Activated naive CD8-positive, alpha-beta T cell treated with anti-CD3 and anti-CD28 coated beads for 36 hours (primary cell): ENCODE measurements at places on chromosomes 16 and 17.

- H3K4me1 ChIP-seq, result peaks cover 29% of the 10 kb centered on the region
- DNase-seq, result no peak
- H3K27ac ChIP-seq, result peak overlapping the region; percentile 67
- H3K27me3 ChIP-seq, result no peaks in the 10 kb centered on the region
- peaks cover 39% of the 10 kb centered on the region for H3K36me3 ChIP-seq
- no peak overlapping the region for H3K4me3 ChIP-seq
These were observed 6.2 kb upstream of the CASC3 start for GRCh38 chr17:40134184-40134583.

DNA sequence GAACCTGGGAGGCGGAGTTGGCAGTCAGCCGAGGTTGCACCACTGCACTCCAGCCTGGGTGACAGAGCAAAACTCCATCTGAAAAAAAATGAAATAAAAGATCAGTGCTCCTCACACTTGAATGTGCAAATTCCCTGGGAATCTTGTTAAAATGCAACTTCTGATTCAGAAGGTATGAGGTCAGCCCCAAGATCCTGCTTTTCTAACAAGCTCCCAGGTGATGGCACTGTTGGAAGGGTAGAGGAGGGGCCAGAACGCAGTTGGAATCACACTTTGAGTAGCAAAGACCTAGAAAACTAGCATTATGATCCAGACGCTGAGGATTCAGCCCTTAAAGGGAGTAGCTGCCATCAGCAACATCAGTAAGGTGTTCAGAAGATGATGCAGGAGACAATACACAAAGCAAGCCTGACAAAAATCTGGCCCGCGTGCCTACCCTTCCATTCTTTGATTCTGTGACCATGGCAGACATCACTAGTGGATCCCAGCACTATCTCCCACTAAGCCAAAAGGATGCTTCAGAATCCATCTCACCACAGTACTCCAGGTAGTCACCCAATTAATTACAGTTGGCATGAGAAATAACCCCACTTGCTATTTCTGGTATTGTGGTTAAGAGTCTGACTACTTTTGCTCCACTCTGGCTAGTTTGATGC lies 33.1 kb upstream of the MEIOC start:
- H3K27me3 ChIP-seq, result peaks cover 12% of the 10 kb centered on the region
- H3K4me3 ChIP-seq, result no peak overlapping the region
- no peak overlapping the region for H3K27ac ChIP-seq
- no peaks in the 10 kb centered on the region for H3K36me3 ChIP-seq

DNA sequence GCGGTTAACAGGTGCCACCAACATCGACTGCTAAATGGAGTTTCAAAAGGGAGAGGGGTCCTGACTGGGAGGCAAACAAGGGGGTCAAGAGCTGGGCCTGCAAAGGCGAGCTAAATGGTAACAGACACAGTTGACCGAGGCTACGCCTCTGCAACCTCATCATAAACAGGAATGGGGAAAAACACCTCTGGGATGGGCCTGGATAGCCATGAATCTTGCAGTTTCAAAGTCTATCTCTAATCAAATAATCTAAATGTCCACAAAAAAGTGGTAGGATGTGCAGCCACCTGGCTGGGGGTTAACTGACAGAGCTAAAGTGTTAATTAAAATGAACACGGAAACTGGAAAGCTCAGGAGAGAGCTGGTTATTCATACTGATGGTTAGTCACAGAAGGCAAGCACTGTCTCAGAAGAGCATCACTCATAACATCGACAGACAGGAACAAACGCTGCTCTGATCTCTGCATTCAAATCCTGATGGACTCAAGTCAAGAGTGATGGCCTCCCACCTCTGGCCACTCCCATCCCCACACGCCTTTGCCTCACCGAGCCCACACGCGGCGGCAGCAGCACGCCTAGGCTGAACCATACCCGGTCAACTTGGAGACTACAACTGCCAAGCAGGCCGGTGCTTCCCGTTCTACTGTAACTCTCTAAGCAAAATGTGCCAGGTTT lies 56.3 kb downstream of the CREBBP start:
- peak overlapping the region; percentile 2 for H3K4me3 ChIP-seq
- H3K36me3 ChIP-seq, result peaks cover 16% of the 10 kb centered on the region
- H3K27me3 ChIP-seq, result no peaks in the 10 kb centered on the region
- no peak for DNase-seq
- peak overlapping the region; percentile 3 for H3K27ac ChIP-seq

- peak overlapping the region; percentile 88 for H3K27ac ChIP-seq
- H3K27me3 ChIP-seq, result no peaks in the 10 kb centered on the region
- H3K36me3 ChIP-seq, result no peaks in the 10 kb centered on the region
- H3K4me1 ChIP-seq, result peaks cover 29% of the 10 kb centered on the region
These were observed 8.2 kb downstream of the RHBDF2 start for GRCh38 chr17:76492989-76493501.

DNA sequence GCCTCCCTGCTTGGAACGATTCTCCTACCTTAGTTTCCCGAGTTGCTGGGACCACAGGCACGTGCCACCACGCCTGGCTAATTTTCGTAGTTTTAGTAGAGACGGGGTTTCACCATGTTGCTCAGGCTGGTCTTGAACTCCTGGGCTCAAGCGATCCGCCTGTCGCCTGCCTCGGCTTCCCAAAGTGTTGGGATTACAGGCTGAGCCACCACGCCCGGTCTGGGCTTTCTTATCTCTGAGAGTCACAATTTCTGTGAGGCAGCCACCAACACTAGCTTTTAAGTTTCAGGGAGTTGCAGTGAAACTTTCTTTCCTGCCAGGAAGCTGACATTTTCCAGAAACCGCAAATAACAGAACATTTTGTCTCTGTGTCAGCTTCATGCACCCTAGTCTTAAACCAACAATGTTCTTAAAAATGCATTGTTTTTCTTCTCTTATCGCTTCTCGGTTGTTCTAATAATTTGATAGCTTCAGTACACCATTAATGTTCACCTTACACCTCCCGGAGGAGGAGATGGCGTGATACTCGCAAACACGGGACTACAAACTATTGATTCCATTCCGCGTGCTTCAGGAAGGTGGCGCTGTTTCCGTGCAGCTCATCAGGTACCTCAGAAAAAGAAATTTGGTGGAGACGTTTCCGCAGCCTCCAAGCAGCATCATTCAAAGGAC lies 7.4 kb upstream of the DHRS7B start:
- peak overlapping the region; percentile 7 for H3K4me3 ChIP-seq
- no peak overlapping the region for H3K27ac ChIP-seq
- peak; percentile 64 for DNase-seq
- H3K4me1 ChIP-seq, result peaks cover 5% of the 10 kb centered on the region
- peaks cover 4% of the 10 kb centered on the region for H3K27me3 ChIP-seq
- no peaks in the 10 kb centered on the region for H3K36me3 ChIP-seq

- H3K36me3 ChIP-seq, result peaks cover 6% of the 10 kb centered on the region
- no peaks in the 10 kb centered on the region for H3K27me3 ChIP-seq
- peaks cover 29% of the 10 kb centered on the region for H3K4me1 ChIP-seq
These were observed 169.8 kb downstream of the PITPNC1 start for GRCh38 chr17:67546578-67547527.

GRCh38 chr17:80945736-80946135 lies 45.9 kb upstream of the CHMP6 start:
- peaks cover 22% of the 10 kb centered on the region for H3K36me3 ChIP-seq
- no peaks in the 10 kb centered on the region for H3K4me1 ChIP-seq
- no peak for DNase-seq
- no peak overlapping the region for H3K4me3 ChIP-seq

DNA sequence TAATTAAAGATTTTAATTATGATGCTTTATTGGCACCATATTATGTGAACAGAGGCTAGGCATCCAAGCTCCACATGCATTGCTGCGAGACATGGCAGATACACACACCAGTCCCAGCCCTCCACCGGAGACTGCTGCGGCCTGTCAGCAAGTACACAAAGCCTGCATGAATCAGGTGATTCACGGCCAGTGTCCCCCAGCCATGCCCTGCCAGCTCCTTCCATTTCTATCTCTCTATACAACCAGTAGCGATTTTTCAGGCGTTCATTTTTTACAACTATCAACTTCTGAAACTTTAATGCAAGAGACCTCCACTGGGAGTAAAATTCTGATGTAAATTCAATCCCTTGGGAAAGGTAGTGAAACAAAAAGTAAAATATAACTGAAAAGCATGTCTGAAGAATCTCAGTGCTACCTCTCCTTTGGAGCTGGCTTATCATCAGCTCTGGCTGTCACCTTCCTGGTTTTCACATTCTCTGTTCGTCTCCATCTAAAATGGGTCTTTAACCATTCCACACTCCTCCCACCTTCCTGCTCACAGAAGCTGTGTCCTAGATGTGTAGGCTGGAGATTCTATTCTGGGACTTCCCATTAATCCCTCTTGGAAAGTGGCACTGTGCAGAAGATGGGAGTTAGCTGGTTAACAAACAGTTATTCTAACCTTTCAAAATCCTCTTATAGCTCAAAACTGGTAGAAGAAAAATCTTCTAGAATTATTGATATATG lies 32.2 kb downstream of the HS3ST3A1 start:
- H3K4me1 ChIP-seq, result peaks cover 2% of the 10 kb centered on the region
- H3K36me3 ChIP-seq, result no peaks in the 10 kb centered on the region
- no peak for DNase-seq
- no peak overlapping the region for H3K4me3 ChIP-seq

DNA sequence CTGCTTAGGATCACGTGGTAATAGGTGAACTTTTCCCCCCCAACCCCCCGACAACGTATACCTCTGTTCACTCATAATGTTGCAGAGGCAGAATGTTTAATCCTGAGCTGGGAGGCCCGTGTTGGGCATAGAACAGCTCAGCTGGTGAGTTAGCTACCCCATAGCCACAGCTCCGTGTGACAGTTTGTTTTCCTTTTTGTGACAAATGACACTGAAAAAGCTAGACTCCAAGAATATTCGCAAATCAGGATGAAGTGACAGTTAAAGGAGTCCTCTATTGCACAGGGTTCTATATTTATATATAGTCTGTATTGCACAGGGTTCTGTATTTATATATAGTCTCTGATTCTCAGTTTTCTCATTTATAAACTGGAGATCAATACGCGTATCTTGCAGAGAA lies 33.8 kb downstream of the MYH13 start:
- H3K4me3 ChIP-seq, result no peak overlapping the region
- DNase-seq, result no peak
- peaks cover 9% of the 10 kb centered on the region for H3K27me3 ChIP-seq
- H3K36me3 ChIP-seq, result no peaks in the 10 kb centered on the region

DNA sequence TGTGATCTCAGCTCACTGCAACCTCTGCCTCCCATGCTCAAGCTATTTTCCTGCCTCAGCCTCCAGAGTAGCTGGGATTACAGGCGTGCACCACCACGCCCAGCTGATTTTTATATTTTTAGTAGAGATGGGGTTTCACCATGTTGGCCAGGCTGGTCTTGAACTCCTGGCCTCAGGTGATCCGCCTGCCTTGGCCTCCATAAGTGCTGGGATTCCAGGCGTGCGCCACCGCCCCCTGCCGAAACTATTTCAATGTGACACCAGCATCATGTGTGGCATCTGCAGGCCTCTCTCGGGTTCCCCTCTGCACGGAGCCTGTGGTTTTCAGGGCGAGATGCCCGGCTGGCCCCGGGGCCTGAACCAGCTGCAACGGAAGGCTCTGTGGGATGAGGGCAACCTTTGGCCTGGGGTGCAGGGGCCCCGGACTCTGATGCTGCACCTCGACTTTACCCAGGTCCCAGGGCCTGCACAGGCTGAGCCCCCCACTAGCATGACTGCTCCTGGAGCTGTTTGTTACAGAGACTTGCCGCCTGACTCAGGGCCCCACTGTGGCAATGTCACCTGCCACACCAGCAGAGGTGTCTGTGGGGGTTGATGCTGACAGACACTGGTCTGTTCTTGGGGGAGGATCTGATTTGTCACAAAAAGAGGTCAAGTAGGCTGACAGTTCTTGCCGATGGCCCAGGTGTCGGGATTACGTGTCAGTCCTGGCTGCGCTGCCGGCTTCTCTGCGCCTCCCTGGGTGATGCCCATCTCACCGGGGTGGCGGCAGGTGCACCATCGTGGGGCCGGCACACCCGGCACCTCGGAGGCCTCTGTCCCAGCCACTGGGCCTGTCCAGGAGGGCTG lies 8.6 kb upstream of the TEX19 start:
- no peak overlapping the region for H3K4me3 ChIP-seq
- H3K27ac ChIP-seq, result no peak overlapping the region
- DNase-seq, result peak; percentile 59
- peaks cover 11% of the 10 kb centered on the region for H3K27me3 ChIP-seq
- H3K4me1 ChIP-seq, result peaks cover 6% of the 10 kb centered on the region

- no peak overlapping the region for H3K4me3 ChIP-seq
- DNase-seq, result no peak
- peaks cover 16% of the 10 kb centered on the region for H3K27me3 ChIP-seq
- no peaks in the 10 kb centered on the region for H3K36me3 ChIP-seq
- H3K4me1 ChIP-seq, result peaks cover 2% of the 10 kb centered on the region
- H3K27ac ChIP-seq, result no peak overlapping the region
These were observed 16.0 kb upstream of the TANC2 start for GRCh38 chr17:62950067-62950466.

DNA sequence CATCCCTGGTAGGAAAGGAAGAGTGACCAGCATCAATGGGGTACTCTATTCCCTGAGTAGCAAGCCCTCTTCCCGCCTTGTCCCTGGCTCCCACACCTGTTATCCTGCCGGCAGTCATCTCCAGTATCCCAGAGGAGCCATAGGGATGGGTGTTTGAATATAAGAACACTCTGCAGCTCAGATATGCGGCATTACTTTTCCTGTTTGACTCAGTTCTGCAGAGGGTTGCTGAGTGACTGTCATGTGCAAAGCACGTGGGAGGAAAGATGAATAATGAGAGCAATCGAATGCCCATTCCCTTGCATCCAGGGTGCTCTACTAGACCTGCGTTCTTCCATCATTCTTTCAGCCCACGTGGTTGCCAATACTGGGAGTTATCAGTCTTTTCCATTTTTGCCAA lies 115.1 kb downstream of the PRKCB start:
- peak overlapping the region; percentile 40 for H3K4me3 ChIP-seq
- peaks cover 38% of the 10 kb centered on the region for H3K36me3 ChIP-seq
- H3K27ac ChIP-seq, result peak overlapping the region; percentile 95
- H3K4me1 ChIP-seq, result peaks cover 88% of the 10 kb centered on the region

DNA sequence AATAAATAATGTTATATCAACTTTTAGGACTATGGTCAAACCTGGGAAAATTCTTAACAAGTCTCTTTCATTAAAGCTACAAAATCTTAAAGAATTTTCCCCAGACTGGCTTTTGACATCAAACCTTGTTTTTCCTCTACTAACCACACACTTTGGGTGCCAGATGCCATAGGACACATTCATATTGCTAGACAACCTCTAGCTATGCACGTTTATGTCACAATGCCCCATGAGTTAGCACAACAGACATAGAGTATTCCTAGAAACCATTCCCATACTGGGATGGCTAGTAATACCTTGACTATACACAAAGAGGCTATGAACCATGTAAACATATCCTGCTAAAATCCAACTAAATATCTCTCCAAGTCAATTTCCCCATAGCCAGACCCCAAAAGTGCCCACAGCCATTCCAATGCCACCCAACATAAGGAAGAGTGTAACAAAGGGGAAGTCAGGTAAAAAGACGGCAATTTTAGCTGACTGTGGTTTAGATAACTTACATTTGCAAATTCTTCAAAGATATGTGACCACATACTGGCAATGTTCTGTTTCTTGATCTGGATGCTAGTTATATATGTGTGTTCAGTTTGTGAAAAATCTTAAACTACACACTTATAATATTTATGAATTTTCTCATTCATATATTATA lies 23.4 kb downstream of the SMURF2 start:
- H3K4me1 ChIP-seq, result peaks cover 49% of the 10 kb centered on the region
- H3K4me3 ChIP-seq, result no peak overlapping the region
- no peak overlapping the region for H3K27ac ChIP-seq
- no peak for DNase-seq
- H3K36me3 ChIP-seq, result peaks cover 16% of the 10 kb centered on the region
